ENCODE measurements at places on chromosomes 11 and 22. TPM values are rescaled to one million over a fixed set of nuclear protein-coding genes. Genes with fewer than 3 reads are reported as not detected.
A peak's percentile ranks its signal among the peaks of the same experiment; 100 is the strongest.

DNA sequence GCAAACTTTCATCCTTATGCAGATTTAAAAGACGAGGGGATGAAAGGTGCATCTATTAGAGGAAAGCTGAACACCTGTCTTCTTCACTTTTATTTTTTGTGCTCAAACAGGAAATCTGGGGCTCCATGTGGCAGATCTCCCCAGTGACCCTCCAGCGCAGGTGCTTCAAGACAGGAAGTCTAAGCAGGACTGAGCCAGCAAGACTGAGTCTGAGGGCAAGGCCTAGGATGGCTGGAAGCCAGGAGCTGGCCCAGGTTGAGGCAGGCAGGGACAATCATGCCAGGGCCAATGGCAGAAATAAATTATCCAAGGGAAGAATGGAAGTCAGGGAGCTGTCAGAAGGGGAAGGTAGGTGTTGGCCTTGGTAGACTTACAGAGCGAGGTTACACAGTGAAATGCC lies 101.1 kb upstream of the SPON1 start:
- no peak for DNase-seq

- peak; percentile 11 for DNase-seq
Observed at GRCh38 chr11:68444566-68444965, 16.0 kb upstream of the PPP6R3 start.

DNA sequence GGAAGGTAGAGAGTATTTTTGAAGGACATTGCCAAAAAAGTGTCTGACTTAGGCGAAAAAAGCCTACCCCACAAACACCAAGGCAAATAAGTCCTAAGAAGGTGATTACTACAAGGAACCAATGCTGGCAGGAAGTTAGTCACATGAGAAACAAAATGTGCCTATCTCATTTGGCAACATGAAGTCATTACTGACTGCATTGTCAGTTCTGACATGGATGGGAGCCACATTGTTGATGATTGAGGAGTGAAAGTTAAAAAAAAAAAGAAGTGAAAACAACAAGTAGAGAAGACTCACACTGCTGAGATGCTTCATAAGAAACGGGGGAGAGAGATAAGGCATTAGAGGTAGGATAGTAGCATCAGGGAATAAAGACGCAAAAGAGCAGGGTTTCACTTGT lies 141.5 kb upstream of the FAT3 start:
- no peak for DNase-seq

- no peak for DNase-seq
Observed at GRCh38 chr11:47784785-47785381, 17.7 kb upstream of the FNBP4 start.

GRCh38 chr11:27777033-27777432 lies 76.8 kb upstream of the BDNF start:
- no peak for DNase-seq

- no peak for DNase-seq
Observed at GRCh38 chr22:27292542-27293299, 508.8 kb downstream of the MN1 start.

DNA sequence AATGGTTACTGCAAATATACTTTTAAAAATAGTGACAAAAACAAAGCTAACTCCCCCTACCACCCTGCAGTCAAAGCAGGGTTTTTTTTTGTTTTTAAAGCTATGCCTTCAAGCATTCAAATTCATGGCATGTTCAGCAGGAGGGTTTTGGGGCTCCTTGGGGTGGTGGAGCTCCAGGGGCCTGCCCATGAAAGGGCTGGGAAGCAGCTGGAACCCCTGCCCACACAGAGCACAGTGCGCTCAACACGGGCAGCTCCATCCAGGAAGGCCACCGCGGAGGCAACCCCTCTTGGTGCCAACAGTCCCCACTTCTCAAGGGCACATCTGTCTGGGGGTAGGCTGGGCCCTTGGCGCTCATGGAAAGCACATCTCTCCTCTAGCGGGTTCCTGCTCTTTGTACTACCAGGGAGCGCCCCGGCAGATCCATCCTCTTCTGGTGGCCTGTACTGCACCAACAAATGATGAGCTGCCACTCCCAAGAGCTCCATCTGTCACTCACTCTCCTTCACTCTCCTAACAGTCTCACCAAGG lies 16.6 kb upstream of the PHLDA2 start:
- DNase-seq, result no peak

- DNase-seq, result no peak
Observed at GRCh38 chr11:62933750-62934495, 12.8 kb upstream of the CHRM1 start.

DNA sequence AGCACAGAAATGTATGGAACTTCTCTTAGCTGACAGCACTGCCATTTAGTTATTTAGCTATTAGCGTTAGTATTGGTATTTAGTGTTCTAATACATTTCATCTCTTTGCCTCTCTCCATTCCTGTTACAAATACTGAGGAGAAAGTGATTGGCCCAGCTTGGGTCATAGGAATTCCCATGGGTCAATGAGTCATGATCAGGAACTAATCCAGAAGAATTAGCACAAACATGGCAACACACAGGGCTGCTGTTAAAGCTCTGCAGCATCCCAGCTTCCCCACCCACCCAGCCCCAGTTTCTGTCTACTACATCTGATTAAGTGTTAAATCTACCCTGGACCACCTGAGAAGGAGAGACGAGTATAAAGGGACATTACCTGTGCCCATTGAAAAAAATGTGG lies 36.1 kb downstream of the PDGFD start:
- DNase-seq, result no peak

Gene YPEL4
- 0.54 TPM for total RNA-seq

Gene IGLL1
- not detected for total RNA-seq

Gene FAU
- 666 TPM for total RNA-seq

Gene ZNF70
- 2.8 TPM for total RNA-seq

Gene KRTAP5-8
- not detected for total RNA-seq

Gene COPB1
- 39.1 TPM for total RNA-seq

Gene TMEM191C
- 0.65 TPM for total RNA-seq

Gene ENTHD1
- total RNA-seq, result not detected

Data from Right ventricle myocardium superior (tissue), 1 donor.